ENCODE measurements at places on chromosomes 6 and 20.

DNA sequence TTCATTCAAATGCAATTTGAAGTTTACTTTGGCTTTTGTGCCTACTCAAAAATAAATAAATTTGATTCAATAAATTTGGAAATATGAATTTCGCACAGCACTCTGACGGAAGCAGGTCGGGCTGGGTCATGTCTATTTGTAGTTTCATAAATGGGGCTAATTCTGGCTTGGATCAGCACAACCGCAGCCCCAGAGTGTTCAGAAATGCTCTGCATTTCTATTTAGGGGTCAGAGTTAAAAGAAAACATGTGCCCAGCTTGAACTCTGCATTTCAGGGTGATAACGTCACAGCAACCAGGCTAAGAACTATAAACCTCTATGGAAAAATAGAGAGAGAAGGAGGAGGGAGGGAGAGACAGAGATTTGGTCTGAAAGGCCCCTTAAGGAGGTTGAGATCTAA lies 480.9 kb upstream of the NOX3 start:
- no peak for DNase-seq

GRCh38 chr20:10249822-10250221 lies 31.2 kb downstream of the SNAP25 start:
- DNase-seq, result no peak

GRCh38 chr6:43493833-43494232 lies 16.3 kb downstream of the LRRC73 start:
- no peak for DNase-seq

- no peak for DNase-seq
Measured at GRCh38 chr6:10310826-10311225, 104.0 kb downstream of the TFAP2A start.

DNA sequence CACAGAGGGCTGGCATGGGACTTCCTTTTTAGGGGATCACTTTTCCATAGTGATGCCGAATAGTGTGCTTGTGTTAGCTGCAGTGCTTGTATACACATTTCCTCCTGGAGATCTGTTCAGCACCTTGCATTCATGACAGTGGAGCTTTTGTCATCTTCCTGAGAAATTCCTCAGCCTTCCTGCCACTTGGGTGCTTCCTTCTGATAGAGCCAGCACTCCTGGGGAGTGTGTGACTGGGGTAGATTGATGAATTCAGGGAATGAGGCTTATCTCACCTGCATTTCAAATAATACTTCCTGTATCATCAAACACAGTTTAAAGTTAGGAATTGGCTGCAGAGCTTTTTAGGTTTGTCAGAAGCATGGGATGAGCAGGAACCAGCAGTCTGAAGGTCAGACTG lies 48.8 kb upstream of the SCGN start:
- DNase-seq, result no peak

GRCh38 chr20:8073024-8073832 lies 53.7 kb upstream of the TMX4 start:
- peak; percentile 93 for DNase-seq

DNA sequence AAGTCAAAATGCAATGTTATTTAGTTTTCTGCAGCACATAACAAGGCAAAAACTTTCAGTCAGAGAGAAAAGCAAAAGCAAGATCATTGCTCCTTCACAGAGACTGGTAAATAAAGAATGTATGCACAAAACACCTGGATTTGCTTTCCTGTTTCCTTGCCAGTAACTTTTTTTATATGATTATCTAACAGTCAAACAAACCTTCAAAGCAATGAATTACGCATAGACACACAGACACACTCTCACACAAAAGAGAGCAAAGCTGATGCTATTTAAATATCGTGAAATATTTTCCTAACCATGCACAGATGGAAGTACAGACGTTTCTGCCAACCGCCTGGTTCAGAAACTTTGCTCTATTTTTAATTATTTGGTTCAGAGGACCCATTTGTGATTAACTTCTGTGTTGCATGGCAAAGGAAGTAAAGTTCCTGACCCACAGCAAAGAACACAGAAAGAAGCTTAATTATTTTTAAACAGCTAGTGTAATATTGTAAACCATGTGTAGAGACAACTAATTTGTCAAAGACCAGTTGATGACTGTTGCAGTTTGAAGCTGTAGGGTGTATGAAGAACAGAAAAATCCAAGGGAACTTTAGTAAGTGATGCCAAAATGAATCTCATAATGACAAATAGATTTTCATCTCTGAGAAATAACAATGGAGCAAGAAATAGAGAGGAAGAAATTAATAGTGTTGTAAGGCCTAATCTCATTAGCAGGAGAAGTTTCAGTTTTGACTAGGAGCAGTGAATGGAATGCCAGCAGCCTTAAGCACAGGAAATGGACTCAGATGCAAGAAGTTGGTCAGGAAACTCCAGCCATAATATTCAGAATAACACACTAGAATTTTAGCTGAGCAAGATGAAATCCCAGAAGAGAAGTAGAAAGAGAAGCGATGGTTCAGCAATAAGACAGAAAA lies 24.1 kb downstream of the ATXN1 start:
- DNase-seq, result no peak

GRCh38 chr6:109892451-109893435 lies 85.4 kb upstream of the GPR6 start:
- no peak for DNase-seq

DNA sequence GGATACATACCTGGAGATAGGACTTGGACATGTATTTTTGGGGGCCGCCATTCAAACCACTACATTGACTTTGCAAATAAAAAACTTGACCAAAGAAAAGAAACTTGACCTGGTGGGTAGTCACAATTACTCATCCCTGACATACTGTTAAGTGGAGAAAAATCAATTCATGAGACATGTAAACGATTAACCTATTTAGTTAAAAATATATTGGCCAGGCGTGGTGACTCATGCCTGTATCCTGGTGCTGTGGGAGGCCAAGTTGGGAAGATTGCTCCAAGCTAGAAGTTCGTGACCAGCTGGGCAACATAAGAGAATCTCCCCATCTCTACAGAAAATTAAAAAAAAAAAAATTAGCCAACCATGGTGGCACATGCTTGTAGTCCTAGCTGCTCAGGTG lies 2.5 kb upstream of the SRSF12 start:
- no peak for DNase-seq

DNA sequence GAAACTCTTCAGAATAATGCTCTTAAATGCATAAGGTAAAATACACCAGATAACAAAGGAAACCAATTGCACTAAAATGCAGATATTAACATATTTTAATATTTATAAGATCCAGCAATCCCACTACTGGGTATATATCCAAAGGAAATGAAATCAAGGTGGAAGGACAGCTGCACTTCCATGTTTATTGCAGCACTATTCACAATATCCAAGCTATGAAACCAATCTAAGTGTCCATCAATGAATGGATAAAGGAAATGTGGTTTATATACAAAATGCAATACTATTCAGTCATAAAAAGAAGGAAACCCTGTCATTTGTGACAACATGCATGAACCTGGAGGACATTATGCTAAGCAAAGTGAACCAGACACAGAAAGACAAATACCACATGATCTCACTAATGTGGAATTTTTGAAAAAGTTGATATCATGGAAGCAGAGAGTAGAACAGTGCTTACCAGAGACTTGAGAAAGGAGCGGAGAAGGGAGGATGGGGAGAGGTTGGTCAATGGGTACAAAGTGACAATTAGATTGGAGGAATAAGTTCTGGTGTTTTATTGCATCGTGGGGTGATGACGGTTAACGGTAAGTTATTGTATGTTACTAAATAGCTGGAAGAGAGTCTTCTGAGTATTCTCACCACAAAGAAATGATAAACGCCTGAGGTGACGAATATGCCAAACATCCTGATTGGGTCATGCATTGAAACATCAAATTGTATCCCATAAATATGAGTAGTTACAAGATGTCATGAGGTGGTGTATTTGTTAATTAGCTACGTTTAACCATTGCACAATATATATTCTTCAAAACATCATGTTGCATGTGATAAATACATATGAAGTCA lies 37.9 kb upstream of the RNF24 start:
- peak; percentile 67 for DNase-seq

GRCh38 chr6:78910010-78910409 lies 42.7 kb downstream of the IRAK1BP1 start:
- no peak for DNase-seq

DNA sequence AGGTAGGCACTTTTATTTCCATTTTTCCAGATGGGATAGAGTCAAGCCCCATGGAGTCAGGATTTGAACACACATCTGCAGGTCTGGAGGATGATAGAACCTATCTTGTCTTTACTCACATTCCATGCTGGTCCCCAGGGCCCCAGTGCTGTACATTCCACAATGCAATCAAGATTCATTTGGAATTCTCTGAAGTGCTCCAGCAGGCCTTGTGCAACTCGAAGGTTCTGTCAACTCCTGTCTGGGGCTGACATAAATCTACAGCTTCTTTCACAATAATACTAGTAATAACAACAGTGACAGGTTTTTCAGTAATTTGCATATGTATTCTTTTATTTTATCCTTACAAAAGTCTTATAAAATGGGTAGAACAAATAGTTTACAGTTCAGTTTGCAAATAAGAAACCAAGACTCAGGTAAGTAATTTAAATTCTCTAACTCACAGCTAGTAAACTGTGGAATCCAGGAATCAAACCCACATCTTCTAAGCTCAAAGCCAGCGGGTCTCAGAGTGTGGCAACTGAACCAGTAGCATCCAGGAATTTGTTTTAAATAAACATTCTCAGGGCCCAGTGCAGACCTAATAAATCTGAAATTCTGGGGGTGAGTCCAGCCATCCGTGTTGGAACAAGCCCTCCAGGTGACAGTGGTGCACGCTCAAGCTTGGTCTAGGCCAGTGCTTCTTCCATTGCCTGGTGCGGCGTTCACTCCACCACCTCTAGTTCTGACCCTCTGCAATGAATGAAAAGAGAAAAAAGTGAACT lies 137.0 kb upstream of the TNFAIP3 start:
- no peak for DNase-seq

- no peak for DNase-seq
Measured at GRCh38 chr6:75363304-75363703, 78.7 kb upstream of the TMEM30A start.

DNA sequence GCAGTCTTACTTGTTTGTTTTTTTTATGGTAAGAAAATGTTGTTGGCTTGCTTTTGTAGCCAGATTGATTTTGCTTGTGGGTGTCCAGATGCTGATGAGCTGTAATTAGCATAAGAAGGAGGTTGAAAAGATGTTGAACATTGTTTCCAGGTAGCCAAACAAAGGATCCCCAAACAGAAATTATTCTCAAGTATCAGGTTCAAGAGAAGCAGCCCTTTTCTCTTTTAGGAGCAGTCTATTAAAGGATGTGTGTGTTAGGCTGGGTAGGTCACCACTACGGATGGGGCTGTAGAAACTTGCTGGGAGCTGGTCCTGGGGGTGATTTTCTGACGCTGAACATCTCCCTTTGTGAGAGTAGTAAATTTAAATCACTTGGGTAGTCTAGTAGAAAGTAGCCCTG lies 86.9 kb upstream of the VSTM2L start:
- no peak for DNase-seq

- no peak for DNase-seq
Measured at GRCh38 chr6:73342174-73342573, 11.9 kb downstream of the DPPA5 start.

DNA sequence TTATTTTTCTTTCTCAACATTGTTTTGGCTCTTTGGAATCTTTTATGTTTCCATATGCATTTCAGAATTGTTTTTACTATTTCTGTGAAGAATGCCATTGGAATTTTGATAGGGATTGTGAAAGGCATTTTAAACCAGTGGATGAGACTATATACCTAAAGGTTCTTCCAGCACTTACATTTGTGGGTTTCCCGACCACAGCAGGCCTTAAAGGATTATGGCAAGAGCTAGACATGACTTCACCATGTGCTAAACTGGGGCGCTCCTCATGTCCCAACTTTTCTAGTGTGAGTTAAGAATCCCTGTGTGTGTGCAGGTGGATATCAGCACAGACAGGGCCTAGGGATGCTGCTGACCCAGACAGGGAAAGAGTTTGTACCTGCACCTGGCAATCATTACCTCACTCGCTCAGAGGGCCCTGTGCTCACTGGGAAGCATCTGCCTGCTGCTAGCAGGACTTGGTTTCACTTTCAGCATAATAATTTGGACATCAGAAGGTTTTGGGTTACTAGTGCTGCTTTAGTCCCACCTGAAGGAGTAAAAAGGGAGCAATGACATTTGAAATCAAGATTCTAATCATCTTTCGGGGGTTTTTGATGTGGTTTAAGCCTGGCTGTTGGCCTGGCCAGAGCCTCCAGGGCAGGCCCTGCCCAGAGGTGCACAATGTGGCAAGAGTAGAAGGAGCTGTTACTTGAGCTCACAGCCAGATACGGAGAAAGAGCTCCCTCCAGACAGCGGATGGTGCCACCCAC lies 137.1 kb downstream of the CDC5L start:
- peak; percentile 40 for DNase-seq

GRCh38 chr6:15387118-15387517 lies 141.2 kb downstream of the JARID2 start:
- DNase-seq, result no peak

GRCh38 chr20:21548390-21549035 lies 34.6 kb upstream of the NKX2-2 start:
- no peak for DNase-seq

GRCh38 chr20:39986173-39986904 lies 702.7 kb downstream of the MAFB start:
- DNase-seq, result no peak

DNA sequence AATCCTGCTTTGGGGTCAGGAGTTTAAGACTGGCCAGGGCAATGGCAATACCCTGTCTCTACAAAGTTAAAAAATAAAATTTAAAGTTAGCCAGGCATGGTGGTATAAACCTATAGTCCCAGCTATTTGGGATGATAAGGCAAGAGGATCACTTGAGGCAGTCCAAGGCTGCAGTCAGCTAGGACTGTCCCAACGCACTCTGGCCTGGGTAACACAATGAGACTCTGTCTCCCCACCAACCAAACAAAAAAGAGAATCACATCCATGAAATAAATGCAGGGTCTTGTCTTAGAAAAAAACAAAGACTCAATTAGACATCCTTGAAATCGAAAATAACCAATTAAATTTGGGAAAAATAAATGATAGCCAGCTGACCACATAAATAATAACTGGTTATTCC lies 88.9 kb downstream of the PHIP start:
- no peak for DNase-seq

DNA sequence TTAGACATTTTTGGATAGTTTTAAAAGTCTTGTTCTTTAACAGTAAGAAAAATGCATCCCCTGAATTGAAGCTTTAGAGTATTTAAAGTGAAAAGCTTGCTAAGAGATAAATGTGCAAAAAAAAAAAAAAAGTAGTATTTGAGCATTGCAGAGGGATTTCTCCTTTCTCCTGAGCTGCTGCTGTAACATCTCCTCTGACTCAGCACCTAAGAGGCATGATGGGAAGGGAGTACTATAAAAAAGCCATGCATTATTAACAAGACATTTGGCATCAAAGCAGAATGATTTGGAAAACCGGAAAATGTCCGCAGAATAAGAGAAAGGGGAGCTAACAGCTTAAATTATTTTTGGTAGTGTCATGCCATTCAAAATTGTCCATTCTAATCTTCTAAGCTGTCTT lies 27.9 kb downstream of the B4GALT5 start:
- peak; percentile 30 for DNase-seq

GRCh38 chr6:45445749-45446549 lies 68.2 kb upstream of the SUPT3H start:
- DNase-seq, result peak; percentile 99

- DNase-seq, result peak; percentile 7
Measured at GRCh38 chr6:52089758-52090348, 2.4 kb upstream of the PKHD1 start.

- no peak for DNase-seq
Measured at GRCh38 chr6:20800229-20800628, 266.0 kb downstream of the CDKAL1 start.

GRCh38 chr6:41671376-41671775 lies 33.1 kb downstream of the MDFI start:
- DNase-seq, result no peak
